K562 (cell line): ENCODE measurements at places on chromosomes 5 and 9.

- DNase-seq = no peak
Measured at GRCh38 chr9:84851935-84852585, 182.5 kb downstream of the NTRK2 start.

DNA sequence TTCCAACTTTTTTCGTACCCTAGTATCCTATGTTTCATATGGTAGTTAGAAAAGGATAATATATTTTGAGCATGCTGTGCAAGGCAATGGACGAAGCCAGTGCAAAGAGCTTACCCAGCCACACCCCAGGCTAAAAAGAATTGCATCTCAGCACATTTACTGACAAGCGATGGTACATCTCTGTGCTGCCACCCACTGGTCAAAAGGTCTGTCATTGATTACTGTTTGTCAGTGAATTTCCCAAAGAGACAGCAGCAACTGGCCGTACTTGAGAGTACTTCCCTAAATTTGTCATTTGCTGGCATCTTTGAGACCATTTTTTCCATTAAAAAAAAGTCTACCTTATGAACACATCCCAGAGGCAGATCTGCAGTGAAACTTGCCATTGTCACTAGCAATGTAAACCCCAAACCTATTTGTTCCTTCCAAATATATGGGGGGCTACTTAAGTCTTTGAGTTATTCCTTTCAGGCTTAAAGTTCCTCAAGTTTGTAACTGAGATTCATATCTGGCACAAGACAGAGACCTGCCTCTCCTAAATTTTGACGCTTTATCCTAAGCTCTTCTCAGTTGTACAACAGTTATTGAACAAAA lies 184.3 kb downstream of the CTNND2 start:
- no peak for DNase-seq

- DNase-seq = peak; percentile 66
Measured at GRCh38 chr5:38932854-38933408, 87.1 kb downstream of the OSMR start.

GRCh38 chr5:9617221-9617620 lies 12.9 kb downstream of the TAS2R1 start:
- DNase-seq = no peak

DNA sequence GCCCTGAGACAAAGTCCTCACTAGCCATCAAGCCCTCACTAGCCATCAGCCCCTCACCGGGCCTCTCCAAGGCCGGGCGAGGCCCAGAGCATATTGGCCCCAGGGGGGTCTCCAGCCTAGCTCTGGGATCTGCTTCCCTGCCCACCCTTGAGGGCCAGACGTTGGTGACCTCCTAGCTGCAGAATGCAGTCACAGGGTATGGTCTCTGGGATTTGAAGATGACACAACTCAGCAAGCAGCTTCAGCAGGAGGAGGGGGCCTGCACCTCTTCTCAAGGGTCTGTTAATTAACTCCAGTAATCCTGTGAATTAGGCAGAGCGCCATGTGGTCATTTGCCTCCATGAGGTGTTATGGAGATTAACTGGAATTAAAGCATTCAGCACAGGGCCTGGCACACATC lies 116.9 kb upstream of the SPOCK1 start:
- no peak for DNase-seq

DNA sequence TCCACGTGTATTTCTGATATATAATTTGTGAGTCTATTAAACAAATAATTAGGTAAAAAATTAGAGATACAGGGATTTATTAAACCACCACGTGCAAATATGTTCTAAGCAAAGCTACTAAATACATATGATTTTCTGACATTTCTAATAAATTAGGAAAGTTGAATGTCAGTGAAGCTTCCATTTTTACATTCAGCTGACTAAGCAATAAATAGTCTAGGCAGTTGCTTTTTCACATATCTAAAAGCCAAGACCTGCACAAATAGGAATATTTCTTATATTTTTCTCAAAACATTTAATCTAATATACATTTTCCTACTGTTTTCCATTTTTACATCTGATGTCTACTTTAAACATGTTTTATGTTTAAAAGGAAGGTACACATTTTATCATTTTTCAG lies 322.6 kb upstream of the EFNA5 start:
- no peak for DNase-seq

- DNase-seq = no peak
Measured at GRCh38 chr9:84832453-84832852, 162.9 kb downstream of the NTRK2 start.

- no peak for DNase-seq
Measured at GRCh38 chr5:175815126-175815913, 56.1 kb upstream of the CPLX2 start.

DNA sequence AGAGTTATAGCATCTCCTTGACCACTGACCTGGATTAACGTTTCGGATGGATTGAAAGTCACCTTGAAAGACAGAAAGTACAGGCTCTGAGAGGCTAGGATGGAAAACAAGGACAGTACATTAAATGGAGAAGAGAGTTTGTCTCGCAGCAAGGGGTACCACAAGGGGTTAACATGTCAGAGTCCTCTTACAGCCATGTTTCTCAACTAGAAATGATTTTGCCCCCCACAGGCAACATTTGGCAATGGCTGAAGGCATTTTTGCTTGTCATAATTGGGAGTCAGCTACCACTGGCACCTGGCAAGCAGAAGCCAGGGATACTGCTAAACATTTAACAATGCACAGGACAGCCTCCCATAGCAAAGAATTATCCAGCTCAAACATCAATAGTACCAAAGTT lies 90.8 kb upstream of the EQTN start:
- no peak for DNase-seq

GRCh38 chr5:168356592-168356991 lies 65.1 kb downstream of the WWC1 start:
- DNase-seq = no peak

DNA sequence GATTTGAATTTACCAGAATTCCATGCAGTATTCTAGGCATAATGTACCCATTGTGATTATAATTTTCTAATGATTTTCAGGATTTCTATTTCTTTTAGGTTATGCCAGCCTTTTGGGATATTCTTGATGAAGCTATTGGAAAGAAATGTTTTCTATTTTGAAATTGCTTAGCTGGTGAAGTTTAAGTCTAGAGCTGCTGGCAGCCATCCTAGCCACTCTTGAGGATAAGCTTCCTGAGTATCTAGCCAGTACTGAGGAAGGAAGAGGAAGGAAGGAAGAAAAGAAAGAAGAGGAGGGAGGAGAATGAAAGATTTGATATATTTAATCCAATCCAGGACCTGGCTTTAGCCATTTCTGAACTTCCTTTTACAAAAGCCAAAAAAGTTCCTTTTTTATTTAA lies 142.1 kb upstream of the DAB2 start:
- no peak for DNase-seq

GRCh38 chr5:62341783-62342475 lies 35.9 kb downstream of the KIF2A start:
- DNase-seq = no peak
